ENCODE measurements at places on chromosomes 5 and 9.

GRCh38 chr5:141843156-141843927, 34.9 kb downstream of the PCDH1 start:
- DNase-seq: no peak

DNA sequence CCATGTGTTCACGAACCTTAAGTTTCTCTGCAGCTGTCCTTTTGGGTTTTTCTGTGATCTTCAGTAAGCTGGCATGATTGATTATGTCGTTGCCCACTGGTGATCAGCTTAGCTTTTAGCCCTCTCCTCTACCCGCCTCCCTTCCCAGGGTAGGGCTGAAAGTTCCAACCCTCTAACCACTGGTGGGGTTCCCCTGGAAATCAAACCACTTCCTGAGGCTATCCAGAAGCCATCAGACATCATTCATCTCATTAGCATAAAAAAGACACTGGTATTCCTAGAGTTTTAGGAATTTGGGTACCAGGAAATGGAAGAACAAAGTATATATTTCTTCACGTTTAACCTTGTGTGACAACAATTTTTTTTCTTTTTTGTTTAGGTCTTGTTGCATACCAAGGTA, 29.8 kb downstream of the SPIN1 start:
- no peak for DNase-seq

DNA sequence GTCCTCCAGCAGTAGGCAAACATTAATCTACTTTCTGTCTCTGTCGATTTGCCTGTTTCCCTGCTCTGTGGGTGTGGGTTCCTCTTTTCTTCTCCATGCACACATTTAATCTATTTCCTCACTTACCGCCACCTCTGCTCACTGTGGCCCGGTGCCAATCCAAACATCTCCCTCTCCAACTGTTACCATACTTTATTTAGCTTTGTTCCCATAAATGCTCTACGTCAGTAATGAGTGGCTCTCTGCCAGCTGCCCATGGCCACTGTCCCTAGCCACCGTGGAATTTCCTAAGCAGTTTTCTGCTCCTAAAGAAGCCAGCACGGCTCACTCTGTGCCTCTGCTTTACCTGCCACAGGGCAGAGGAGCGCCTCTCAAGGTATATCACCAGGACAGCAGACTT, 19.5 kb upstream of the GOLPH3 start:
- no peak for DNase-seq

GRCh38 chr5:122494109-122494508, 182.1 kb downstream of the SNCAIP start:
- no peak for DNase-seq

- DNase-seq: no peak
These were observed 82.1 kb downstream of the MAMDC2 start for GRCh38 chr9:70125621-70126263.

Data from effector memory CD4-positive, alpha-beta T cell (primary cell).